ENCODE measurements at places on chromosomes 6 and 20.

- no peak for DNase-seq
These were observed 71.5 kb upstream of the RIPOR2 start for GRCh38 chr6:25007269-25007699.

- no peak for DNase-seq
These were observed at the start of gene FRMD1 for GRCh38 chr6:168078943-168079405. FRMD1 (minus strand) TSS chr6:168079212; CDS start chr6:168079094, 118 bp downstream.

DNA sequence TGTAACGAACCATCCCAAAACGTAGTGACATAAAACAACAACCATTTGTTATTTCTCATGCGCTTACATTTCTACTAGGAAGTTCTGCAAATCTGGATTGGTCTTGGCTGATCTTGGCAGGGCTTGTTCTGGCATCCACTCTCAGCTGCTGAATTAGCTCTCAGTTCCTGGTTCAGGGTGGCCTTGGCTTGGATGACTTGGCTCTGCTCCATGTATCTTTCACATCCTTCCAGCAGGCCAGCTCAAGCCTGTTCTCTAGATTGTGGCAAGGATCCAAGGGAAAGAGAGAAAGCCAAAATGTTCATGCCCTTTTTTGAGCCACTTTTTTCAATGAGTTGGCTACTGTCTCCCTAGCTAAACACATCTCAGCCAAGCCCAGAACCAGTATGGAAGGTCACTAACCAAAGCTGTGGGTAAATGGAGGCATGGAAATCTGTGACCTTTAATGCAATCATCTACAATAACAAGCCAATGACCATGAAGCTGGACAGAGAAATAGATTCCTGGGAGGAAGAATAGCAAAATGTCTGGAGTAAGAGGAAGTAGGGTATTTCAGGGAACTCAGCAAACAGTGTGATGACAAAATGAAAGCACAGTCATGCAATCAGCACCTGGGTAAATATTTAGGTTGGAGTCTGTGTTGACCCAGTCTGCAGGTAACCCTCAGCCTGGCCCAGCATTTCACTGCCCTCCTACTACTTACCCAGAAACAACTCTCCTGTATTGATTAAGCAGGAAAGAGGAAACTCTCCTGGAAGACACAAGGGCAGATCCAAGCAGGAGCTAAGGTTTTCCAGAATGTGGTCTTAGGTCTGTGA lies 32.7 kb upstream of the SNAP25 start:
- peak; percentile 32 for DNase-seq

DNA sequence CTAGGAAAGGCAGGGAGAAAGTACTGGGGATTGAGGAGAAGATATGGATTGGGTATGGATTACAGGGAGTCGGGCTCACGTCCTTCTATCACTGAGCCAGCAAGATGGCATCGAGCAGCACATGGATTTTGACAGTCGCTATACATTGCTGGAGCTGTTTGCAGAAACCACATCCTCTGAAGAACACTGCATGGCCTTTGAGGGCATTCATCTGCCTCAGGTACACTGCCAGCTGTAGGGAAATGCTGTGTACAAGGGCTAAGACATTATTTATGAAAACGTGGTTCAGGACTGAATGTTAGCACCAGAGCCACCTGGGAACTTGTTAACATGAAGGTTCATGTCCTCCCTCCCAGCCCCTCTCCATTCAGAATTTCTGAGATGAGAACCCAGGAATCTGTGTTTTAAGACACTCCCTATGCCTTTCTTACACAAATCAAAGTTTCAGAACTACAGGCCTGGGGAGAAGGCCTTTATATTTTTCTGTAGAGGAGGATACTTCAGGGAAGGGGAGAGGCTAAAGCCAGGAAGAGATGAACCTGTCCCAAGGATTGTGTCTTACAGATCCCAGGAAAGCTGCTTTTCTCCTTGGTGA lies 3.5 kb downstream of the CUL9 start:
- DNase-seq, result no peak

GRCh38 chr6:15985379-15985959 lies 143.4 kb upstream of the MYLIP start:
- DNase-seq, result no peak

DNA sequence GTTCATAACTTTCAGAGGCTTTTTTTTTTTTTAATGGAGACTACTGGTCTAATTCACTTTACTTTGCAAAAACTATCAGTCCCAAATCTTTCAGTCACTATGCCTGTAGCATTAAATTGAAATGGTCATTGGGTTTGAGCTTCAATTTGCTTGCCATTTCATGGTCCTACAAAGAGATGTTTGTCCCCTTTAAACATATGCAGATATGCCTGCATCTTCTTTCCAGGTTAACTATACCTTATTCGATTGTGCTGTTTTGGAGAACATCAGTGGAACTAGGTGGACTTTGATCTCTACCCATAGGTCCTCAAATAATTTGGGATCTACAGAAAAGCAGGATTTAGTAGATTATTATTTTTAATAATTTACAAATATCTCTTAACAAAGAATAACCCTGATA lies 4.6 kb downstream of the POU3F2 start:
- DNase-seq, result no peak

- no peak for DNase-seq
These were observed 28.3 kb downstream of the RPP40 start for GRCh38 chr6:4975506-4975905.

GRCh38 chr6:141484711-141485110 lies 648.0 kb upstream of the GJE1 start:
- DNase-seq, result no peak

- DNase-seq, result no peak
These were observed 39.5 kb upstream of the ZFAND3 start for GRCh38 chr6:37779902-37780628.

GRCh38 chr6:112343390-112343789 lies 3.7 kb upstream of the RFPL4B start:
- no peak for DNase-seq

DNA sequence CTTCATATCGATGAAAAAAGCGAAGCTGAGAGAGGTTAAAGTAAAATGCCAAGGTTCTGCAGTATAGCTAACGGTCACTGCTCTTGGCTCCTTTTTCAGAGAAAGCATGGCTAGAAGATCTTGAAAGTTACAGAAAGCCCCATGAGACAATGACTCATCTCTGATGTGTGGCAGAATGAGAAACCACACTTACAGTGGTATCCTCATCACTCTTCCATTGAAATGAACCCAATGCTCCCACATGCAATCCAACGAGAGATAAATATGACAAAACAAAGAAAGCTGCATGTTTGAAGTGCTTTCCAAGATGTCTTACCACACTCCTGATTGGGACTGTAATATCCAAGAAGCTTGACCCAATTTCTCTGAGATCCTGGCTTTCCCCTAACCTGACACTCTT lies 694.9 kb downstream of the PRKN start:
- peak; percentile 11 for DNase-seq

- no peak for DNase-seq
These were observed 50.5 kb downstream of the FHL5 start for GRCh38 chr6:96613291-96613999.

DNA sequence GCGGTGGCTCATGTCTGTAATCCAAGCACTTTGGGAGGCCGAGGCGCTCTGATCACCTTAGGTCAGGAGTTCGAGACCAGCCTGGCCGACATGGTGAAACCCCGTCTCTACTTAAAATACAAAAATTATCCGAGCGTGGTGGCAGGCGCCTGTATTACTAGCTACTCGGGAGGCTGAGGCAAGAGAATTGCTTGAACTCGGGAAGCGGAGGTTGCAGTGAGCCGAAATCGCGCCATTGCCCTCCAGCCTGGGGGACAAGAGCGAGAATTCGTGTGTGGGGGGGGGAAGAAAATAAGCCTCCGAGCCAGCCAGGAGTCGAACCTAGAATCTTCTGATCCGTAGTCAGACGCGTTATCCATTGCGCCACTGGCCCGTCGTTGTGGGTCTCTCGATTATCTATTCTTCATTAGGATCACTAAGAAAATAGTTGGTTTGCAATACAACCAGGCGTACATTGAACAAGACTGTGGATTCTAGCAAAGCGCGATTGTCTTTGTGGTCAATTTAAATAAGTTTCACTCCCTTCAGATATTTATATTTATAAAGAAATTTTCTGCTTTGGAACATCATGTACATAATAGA lies 33.9 kb upstream of the PRSS16 start:
- peak; percentile 12 for DNase-seq

DNA sequence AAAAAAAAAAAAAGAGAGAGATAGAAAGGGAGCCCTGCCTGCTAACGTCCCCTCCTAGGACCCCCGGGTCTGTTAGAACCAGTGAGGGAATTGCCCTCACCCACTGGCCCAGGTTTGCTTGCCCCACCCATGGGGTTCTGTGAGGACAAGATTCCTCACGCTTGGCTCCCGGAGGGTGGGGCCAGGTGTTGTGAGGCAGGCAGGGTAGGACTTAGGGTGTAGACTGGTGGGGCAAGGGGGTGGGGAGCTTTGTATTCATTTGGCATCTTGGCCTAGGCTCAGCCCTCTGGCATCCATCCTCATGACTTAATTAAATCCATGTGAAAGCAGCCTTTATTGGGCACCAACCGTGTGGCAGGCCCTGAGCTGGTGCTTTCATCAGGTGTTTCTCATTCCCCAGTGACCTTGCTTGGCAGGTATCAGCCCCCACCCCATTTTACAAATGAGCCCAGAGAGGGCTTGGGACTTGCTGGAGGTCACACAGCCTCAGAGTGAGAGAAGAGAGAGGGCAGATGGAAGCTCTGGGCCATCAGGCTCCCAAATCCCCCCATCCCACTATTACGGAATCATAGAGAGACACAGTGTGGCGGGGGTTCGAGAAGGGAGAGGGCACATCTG lies 19.0 kb downstream of the RAB44 start:
- DNase-seq, result no peak

DNA sequence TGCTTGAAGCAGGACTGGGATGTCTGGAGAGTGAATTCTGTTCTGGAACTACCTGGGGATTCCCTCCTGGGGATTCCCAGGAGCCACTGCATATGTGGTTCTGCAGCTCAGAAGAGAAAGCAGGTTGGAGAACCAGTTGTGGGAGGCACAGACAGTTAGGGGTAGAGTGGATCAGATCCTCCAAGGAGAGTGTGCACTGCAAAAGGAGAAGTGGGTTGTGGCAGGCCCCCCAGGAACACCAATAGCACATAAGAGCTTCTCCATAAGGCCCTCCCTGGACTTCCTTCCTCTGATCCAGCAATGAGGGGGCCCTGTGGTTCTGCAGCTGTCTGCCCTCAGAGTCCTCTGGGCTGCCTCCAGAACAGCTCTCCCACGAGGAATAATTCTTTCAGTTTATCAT lies 369.2 kb upstream of the CNR1 start:
- DNase-seq, result no peak

DNA sequence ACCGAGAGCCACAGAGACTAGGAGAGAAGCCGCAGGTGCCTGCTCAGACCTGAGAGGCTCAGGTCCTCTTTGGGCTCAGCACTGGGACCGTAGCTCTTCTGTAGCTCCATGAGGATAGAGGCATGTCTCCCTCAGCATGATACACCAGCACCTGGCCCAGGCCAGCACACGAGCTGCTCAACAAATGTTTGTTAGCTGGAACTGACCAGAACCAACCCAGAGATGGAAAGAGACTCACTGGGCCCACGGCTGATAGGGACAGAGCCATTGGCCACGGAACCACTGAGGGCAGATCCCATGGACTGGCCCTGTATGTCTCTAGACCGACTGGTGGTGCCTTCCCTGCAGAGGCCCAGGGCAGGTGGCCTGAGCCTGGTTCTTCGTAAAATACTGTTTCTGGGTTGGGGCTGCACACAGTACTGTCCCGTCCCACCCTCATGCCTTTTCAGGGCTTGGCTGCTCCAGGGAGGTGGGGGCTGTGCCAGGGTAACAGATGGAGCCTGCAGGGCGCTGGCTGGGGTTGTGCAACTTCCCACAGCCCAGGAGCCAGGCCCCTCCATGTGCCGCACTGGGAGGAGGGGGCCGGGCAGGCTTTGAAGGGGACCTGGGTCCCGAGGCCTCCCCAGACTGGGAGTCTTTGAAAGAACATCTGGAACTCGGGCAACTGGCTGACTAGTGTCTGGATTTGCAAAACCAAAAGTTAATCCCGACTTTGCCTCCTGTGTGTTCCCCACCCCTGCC lies 5.2 kb downstream of the C20orf204 start:
- no peak for DNase-seq

DNA sequence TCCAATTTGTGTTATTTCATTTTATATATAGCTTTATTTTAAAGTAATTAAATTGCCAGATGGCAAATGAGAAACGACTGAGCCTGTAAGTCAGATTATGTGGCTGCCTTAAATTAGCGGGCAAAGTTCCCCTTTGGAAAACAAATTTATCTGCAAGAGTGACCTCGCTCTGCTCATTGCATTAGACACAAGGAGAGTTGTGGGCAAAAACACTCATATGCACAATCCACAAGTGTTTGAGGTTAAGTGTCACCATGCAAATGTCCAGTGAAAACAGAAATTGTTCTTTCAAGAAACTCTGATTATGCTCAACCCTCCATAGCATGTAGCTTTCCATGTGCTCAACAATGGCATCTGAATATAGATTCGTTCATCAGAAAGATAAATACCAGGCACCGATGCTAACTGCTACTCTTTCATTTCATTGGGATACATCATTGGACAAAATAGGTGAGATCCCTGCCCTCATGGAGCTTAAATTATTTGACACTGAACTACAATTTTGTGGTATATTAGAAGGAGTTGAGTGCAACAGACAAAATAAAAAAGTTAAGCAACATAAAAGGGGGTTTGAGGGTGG lies 1.7 kb upstream of the NHSL1 start:
- no peak for DNase-seq

DNA sequence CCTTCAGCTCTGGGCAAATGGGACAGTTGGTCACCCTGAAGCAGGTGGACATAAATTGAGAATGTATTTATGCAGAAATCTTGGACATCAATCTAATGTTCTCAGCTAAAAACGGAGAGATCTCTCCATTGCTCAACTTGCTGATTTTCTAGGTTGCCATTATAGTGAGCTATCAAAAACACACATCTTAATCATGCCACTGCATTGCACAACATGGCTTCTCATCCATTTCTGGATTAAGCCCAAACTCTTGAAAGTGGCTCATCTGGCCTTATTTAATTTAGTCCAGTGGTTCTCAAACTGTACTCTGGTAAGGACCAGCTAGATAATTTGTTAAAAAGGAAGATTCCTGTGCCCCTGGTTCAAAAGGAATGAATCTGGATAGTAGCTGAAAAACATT lies 324.9 kb upstream of the CITED2 start:
- DNase-seq, result peak; percentile 71

DNA sequence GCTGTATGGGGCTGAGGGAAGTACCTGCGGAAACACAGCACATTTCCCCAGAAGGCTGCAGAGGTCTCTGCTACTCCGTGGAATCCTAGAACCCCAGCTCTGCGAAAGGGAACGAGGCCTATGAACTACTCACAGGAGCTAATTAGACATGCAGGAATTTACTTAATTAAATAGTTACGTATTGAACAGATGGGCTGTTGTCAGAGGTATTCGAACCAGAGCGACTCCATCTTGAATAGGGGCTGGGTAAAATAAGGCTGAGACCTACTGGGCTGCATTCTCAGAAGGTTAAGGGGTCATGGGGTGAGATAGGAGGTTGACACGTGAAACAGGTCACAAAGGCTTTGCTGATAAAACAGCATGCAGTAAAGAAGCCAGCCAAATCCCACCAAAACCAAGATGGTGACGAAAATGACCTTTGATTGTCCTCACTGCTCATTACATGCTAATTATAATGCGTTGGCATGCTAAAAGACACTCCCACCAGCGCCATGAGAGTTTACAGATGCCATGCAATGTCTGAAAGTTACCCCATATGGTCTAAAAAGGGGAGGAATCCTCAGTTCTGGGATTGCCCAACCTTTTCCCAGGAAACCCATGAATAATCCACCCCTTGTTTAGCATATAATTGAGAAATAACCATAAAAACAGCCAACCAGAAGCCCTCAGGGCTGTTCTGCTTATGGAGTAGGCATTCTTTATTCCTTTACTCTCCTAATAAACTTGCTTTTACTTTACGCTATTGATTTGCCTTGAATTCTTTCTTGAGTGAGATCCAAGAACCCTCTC lies 14.7 kb upstream of the SSTR4 start:
- no peak for DNase-seq

All from fibroblast of pulmonary artery (primary cell).